ENCODE measurements at places on chromosomes 6 and 20.

GRCh38 chr6:99189823-99190721 is 159.4 kb downstream of the FAXC start:
- DNase-seq: no peak

- no peak for DNase-seq
Measured at GRCh38 chr6:4299476-4299875, 164.1 kb upstream of the ECI2 start.

- no peak for DNase-seq
Measured at GRCh38 chr6:5532941-5533340, 271.6 kb downstream of the FARS2 start.

- DNase-seq: no peak
Measured at GRCh38 chr6:114713690-114714089, 370.9 kb upstream of the HS3ST5 start.

- no peak for DNase-seq
Measured at GRCh38 chr6:14241255-14242070, 123.9 kb downstream of the CD83 start.

DNA sequence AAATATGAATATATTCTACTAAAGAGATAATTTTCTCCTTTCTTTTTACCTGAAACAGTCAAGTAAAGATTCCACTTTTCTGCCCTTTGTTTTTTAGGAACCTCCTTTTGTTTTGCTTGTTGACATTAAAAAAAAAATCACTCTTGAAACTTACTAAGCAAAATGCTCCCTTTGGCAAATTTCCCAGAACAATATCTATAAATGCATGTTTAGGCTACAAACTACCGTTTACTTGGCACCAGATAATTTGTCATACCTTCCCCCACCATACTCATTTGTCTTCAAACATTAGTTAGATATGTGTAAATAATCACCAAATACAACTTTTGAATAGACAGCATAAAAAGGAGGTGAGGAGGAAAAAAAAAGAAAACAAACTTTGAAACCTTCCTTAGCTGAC is 604.7 kb downstream of the RFPL4B start:
- no peak for DNase-seq

GRCh38 chr6:32692019-32692418 is 25.6 kb upstream of the HLA-DQB1 start:
- DNase-seq: no peak

GRCh38 chr6:1868561-1869261 is 259.0 kb downstream of the FOXC1 start:
- no peak for DNase-seq

GRCh38 chr6:51533962-51534361 is 553.5 kb downstream of the PKHD1 start:
- DNase-seq: no peak

DNA sequence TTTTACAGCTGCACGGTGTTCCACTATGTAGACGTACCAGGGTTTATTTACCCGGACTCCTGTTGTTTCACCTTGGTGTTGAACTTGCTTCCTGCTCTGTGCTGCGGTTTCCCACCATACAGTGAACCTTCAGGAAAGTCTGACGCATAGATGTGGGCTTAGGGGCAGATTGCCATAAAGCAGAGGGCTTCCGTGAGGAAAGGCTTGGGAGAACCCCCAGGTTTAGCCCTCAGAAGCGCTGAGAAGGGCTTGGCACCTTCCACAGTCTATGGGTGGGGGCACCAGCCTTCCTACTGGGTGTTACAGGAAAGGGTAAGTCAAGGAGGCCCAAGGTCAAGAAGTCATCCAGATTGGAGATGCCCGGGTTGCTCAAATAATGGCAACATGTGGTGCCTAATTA is 19.2 kb upstream of the MRPS18A start:
- DNase-seq: no peak

- DNase-seq: no peak
Measured at GRCh38 chr6:147618927-147619326, 110.4 kb downstream of the SAMD5 start.

DNA sequence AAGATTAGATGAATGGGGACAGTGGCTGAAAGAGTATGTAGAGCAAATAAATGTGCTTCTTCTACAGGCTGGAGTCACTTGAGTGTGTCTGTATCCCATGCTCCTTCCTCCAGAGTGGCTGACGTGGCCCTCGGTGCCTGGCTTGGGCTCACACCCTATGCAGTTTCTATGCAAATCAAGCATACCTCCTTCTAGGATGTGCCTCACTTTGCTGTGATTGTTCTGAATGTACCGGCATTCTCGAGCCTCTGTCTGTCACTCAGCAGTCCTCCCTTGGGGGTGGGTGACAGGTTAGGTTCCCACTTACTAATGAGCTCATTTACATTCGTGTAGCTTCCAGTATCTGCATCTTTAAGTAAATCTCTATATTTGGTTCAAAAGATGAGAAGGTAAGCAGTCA is 55.1 kb upstream of the HDDC2 start:
- DNase-seq: no peak

GRCh38 chr6:111105578-111105977 is 18.3 kb downstream of the SLC16A10 start:
- no peak for DNase-seq

- DNase-seq: no peak
Measured at GRCh38 chr6:54252916-54253315, 55.3 kb upstream of the TINAG start.

GRCh38 chr6:84422380-84422968 is 195.0 kb upstream of the CEP162 start:
- peak; percentile 87 for DNase-seq

- DNase-seq: no peak
Measured at GRCh38 chr6:40585651-40586269, 1.4 kb downstream of the LRFN2 start.

GRCh38 chr20:16236589-16237241 is 336.5 kb downstream of the KIF16B start:
- DNase-seq: no peak

DNA sequence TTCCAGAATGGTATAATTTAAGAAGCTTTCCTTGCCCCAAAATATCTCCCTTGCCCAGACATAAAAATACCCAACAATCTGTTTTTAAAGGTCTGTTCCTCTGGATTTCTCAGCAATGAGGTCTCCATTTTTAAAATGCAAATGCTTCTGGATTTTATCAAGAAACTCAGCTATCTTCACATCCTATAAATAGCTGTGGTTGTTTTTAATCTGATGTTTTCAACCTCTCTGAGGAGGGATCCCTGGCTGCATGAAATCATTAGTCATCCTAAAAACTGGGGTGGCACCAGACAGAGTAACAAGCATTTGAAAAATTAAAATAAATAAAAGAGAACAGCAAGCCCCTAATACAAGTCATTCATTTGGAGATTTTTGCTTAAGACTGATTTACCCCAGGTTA is 168.5 kb upstream of the ID4 start:
- no peak for DNase-seq

DNA sequence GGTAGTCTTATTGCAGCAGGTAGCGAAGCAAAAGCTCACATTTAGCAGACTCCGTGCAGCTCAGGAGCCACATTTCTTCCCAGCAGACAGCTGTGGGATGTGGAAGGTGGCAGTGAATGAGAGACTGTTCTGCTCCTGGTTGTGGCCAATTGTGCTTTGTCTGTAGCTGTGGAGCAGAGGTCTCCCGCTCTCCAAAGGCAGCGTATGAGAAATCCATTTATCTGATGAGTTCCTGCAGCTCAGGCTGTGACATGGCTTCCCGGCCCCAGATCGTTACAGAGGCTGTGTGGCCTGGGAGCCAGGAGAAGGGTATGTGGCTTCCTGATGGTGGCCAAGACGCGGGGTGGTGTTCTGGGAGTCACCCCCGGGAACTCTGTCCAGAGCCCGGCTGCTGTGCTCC is 64.5 kb upstream of the KIF16B start:
- no peak for DNase-seq

DNA sequence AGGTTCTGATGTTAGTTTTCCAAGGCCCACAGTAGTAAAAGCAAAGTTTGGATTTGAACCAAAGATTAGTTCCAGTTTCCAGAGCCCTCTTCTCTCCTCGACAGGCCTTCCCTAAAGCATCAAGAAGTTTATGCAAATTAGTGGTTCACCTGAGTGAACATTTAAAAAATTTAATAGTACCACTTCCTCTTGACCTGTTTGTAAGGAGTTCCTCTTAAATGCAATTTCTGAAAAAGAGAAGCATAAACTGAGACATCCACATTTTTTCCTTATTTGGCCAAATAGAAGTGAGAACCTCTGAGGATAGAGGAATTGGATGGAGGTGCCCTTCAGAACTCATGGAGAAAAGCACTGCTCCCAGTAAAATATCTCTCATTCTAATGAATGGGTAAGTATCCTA is 1.2 kb upstream of the DSE start:
- DNase-seq: no peak

GRCh38 chr6:90175627-90176538 is 120.8 kb downstream of the BACH2 start:
- DNase-seq: no peak

DNA sequence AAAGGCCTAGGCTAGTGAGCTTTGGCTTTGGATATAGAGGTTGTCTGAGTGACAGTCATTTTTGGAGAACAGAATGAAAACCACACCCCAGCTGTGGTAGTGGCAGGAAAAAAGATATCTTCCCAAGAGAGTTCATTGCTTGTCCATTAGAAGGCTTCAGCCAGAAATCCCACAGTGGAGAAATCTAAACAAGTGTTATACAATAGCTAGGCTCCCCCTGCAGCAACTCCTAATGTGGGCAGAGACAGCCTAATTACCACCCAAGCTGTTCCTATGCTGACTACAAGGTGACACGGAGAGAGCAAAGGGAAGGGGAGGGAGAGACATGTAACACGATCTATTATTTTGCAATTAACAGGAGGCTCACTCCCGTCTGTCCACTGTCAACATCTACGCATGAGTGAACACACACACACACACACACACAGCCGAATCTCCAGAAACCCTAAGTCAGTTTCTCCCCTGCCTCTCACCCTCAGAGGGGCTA is 147.5 kb upstream of the TCF21 start:
- no peak for DNase-seq

- DNase-seq: peak; percentile 72
Measured at GRCh38 chr20:1946762-1947534, 46.9 kb downstream of the PDYN start.

DNA sequence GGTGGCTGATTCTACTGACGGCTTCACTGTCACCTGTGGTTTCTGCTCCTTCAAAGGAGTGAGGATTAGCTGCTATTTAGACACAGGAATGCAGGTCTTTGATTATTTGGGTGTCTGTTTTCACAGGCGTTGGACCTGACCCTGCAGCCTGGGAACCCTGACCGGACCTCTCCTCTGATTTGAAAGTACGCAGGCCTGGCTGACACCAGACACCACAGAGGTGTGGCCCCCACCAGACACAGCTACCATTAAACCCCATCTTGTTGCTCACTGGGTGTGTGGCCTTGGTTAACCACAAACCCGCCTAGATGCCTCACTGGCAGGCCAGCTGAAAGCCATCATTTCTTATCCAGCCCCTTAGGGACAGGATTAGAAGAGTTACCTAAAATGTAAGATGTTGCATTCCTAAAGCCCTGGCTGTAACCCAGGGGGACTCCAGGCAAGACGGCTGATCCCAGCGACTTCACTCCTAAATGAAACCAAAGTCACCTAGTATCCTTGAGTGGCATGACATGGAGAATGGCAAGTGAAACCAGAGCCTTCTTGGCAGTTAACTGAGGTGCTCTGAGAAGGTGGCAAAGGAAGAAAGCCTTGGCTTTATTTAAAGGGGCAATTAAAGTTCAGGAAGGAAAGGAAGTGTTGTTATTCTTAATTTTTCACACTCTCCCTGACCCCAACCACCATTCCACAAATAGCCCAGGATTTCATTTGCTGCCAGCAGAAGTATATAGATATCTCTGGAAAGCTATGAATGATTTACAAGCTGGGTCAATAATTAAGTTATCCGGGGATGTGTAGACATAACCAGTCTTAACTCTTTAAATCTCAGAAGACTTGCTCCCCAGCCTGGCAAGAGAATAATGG is 169.9 kb downstream of the QRSL1 start:
- no peak for DNase-seq

DNA sequence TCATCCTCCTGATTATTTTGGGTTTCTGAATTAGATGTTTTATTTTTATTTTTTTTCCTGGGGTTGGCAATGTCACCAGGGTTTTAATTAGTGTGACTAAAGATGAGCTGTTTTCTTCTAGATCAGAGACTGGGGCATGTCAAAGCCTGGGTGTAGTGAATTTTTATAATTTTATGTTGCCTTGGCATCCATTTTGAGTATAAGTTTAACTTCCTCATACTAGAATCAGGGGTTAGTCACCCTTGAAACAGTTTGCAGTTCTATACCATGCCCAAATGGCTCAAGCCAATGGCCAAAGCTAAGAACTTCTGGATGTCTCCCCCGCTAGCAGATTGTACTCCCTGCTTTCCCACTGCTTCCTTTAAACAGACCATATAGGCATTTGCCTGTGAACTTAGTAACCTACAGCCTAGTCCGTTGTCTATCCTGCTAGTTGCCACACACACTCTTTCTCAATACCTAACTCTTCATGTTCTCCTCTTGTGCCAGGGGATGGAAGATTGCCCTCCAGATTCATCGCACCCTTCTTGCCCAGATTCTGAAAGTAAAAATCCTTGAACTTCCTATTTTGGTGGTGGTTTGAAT is 54.5 kb downstream of the KIAA0408 start:
- no peak for DNase-seq

DNA sequence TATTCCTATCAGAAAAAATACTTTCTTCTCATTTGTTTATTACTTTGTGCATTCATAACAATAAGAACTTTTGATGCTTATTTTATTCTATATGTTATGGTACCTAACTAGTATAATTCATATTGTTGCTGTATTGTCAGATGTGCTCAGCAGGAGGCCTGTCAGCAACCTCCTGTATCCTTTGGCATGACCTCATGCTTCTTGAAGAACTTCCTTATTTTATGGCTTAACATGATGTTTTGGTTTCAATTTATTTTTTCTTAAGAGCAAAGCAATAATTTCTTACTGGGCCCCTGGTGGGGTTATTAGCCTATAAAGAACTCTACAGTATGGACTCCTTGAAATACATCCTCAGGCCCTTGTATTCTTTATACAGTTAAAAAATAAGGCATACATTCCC is 17.3 kb downstream of the GGTLC1 start:
- no peak for DNase-seq

DNA sequence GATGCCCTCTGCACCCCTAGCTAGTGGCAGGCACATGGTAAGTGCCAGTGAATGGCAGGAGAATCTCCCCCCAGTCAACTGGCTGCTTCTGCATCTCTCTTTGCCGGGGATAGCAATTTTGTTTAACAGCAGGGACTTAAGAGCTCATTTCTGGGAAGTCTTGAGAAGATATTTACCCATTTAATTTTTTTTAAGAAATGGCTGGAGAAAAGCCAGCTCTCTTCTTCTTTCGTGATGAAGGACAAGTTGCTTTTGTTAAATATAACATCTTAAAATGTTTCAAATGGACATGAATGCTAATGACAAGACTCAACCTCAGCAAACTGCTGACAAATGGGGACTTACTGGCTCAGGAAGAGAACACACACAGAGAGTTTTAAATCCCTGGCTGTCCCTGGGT is 55.0 kb upstream of the IYD start:
- no peak for DNase-seq

- DNase-seq: no peak
Measured at GRCh38 chr20:24370249-24370648, 99.2 kb upstream of the SYNDIG1 start.

- no peak for DNase-seq
Measured at GRCh38 chr20:48301189-48301588, 515.9 kb upstream of the SULF2 start.
